Stimulated activated naive CD8-positive, alpha-beta T cell treated with anti-CD3 and anti-CD28 coated beads, Interleukin-15, amount 100 ng/mL, for 72 hours (primary cell): ENCODE measurements at places on chromosomes 7 and 10.

DNA sequence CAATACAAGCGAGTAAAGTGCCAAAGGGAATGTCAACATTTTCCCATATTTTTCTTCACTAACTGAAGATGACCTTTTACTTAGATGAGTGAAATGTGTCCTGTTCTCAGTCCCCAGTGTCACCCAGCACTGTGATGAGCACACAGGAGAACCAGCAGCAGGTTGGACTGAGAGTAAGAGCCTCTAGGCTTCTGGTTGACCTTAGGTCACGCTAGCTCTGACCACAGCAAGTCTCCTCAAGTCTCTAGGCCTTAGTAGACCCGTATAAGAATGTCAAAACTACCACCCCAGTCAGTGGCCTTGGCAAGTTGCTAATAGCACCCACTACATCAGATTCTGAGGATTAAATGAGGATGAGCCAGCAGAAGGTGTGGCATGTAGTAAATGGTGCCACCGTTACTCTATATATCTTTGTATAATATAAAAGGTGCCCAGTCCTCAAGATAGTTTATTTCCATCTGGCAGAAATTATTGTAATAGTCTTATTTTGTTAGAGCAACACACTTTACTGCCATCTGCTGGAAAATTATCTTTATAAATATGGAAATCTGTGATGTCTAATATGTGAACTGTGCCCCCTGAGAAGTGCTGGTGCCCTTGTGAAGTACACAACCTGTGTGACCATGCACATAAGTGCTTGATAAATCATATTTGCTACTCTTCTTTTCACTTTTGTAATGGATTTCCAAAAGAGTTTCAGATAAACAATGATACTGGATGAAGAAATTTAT is 75.7 kb downstream of the SPAG6 start:
- no peak for DNase-seq

DNA sequence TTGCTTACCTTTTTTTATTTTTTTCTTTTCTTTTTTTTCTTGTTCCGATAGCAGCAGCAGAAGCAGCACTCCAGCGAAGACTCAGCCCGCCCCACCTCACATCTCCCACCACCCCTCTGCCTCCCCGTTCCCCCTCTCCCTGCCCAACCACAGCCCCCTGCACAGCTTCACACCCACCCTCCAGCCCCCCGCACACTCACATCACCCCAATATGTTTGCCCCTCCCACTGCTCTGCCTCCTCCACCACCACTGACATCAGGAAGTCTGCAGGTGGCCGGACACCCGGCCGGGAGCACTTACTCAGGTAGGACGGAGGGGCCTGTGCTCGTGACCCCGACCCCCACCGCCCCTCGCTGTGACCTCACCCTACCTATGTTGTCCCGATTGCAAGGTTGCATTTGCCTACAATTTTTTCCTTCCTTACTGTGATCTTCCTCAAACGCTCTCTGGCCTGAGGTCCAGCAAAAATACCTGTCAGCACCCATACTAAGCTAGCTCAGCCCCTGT is 367.2 kb upstream of the GALNT17 start:
- no peak for DNase-seq

DNA sequence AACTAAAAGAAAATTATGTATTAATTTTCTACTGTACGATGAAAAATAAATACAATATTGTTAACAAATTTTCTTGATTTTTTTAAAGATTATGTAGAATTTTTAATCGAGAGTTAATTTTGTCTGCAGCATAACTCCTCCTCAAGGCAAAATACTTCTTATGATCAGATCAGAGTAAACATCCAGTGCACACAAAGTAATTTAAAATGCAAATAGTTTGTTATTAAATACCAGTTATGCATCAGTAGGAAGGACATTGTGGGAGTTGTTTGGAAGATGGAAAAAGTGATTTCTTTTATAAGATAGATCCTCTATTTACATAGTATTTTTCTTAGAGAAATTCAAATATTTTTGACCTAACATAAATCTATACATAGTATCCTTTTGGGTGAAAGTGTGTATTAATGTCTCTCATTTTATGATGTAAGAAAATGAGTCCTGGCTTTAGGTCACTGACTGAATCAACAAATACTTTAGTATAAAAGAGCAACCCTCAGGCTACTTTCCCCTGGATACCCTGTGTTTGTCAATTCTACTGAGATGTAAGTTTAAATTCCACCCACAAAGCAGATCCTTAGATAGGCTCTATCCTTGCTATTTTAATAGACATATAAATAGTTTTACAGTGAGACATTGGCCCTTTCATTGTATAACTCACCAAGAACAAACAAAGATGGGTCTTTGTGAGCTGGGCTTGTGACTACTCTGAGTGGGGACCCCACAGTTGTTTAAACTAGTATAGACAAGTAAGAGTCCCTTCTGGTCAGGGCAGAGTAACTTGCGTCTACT is 1133.7 kb downstream of the GATA3 start:
- DNase-seq = no peak

- DNase-seq = no peak
These were observed 63.6 kb upstream of the BMPER start for GRCh38 chr7:33841705-33842129.

DNA sequence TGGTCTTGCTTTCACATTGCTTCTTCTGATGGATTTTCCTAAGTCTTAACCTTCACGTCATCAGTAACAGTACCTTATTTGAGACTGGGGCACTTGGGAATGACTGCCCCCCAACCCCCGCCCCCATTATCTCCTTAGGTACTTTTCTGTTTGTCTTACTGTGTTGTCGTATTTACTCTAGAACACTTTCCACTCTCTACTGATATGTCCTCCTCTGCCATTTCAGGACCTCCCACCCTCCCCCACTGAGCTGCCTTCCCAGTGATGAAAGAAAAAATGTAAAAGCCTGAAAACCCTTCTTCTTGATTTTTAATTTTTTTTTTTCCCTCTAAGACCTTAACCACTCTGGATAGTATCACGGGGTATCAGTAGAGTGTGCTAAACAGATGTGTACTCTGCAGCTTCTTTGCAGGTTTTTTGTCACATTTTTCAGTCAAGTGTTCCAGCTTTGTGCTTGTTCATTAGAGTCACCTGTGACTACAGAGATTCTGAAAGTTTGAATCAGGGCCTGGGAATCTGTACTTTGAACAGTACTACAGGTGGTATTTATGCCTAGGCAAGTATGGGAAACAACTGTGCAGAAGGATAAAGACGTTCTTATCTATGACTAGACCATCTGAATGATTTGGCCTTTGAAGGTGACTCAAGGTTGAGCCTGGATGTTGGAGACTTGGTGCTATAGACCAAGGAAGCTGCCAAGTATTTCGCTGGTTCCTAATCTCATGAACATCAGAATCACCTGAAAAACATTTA is 8.3 kb downstream of the CALU start:
- no peak for DNase-seq

DNA sequence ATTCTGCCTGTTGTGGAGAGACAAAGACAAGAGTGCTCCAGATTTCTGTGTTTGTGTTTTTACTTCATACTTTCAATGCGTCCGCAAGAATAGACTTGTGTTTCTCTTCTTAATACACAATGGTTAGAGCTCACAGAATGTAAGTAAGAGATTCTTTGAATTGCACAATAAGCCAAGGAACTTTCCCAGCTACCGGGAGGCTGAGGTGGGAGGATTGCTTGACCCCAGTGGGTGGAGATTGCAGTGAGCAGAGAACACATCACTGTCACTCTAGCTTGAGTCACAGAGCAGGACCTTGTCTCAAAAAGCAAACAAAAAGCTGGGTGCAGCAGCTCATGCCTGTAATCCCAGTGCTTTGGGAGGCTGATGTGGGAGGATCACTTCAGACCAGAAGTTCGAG is 250.7 kb upstream of the MYO3A start:
- DNase-seq = no peak

DNA sequence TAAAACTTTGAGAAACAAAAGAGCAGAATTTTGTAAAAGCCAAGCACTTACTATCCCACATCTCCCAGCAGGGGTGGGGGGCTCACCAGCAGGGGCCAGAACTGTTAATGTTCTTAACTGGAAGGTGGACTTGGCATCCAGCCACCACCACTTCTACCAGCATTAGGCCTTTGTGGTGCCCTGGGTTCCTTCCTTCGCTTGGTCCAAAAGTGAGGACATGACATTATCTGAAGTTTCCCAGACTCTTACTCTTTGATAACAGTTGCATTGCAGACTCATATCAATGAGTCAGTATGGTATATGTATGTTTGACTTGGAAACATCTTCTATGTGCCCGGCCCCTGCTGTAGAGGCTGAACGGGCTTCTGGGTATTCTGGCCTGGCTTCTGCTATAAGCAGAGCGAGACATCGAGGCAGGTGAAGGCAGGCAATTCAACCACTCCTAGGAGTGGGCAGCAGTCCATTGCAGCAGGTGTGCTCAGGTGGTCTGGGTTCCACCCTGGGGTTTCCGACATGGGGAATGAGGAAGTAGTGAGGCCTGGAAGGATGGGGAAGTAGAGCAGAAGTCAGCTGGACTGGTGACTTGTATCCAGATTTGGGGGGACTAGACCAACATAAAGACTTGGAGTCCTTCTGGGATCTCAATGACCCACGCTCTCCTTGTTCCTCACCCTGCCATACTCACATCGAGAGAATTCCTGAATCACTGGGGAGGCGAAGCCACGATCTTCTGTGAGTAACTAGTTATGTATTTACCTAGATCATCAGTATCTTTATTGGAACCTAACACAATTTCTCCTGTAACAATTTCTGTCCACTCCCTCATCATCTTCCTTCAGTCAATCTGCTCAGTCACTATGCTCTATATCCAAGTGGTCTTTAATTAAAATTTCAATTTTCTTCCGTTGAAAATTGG is 4.1 kb downstream of the ZNF777 start:
- DNase-seq = no peak

DNA sequence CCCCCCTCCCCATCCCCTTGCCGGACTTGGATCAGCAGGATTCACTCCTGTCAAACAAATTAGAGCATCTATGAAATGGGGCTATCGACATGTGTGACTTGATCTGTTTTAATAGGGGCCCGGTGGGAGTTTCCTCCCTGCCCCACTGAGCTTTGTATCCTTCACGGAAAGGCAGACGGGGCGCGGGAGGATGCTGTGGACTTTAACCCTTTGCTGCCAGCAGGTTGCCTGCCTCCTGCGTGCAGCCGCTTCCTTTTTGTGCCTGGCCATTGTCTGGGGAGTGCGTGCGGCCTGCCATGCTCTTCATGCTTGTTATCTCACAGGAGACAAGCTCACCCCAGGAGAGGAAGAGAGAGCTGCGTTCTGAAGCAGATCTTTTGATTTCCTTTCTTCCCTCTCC is 512.8 kb upstream of the GALNT17 start:
- DNase-seq = no peak

DNA sequence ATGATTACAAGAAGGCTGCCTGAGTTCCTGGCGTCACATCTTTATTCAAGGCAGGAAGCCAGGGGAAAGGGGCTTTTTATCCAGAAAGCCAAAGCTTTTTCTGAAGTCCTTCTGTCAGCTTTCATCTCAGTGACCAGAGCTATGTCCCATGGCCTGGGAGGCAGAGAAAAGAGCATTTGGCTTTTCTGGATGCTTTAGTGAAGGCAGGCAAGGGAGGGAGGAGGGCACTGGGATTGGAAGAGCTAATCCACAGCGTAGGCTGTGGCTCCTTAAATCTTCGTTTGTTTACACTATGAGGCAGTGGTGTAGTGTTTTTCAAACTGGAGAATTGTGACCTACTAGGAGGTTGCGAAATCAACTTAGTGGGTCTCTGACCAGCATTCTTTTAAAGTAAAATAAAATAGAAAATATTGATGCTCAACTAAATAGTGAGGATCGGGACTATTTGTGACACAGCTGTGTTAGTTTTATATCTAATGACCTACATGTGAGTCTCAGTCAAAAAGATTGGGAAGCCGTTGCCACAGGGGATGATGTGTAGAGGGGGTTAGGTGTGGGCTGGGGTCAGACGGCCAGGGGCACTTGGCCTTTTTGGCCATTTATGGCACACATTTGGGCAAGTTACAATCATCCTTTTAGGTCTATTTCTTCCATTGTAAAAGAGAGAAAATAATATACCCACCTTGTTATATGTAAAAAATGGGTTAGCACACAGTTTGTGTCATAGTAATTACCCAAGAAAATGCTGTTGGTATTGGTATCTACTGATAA is 14.1 kb downstream of the CRYGN start:
- no peak for DNase-seq
